ENCODE measurements at places on chromosomes 16 and 17.

DNA sequence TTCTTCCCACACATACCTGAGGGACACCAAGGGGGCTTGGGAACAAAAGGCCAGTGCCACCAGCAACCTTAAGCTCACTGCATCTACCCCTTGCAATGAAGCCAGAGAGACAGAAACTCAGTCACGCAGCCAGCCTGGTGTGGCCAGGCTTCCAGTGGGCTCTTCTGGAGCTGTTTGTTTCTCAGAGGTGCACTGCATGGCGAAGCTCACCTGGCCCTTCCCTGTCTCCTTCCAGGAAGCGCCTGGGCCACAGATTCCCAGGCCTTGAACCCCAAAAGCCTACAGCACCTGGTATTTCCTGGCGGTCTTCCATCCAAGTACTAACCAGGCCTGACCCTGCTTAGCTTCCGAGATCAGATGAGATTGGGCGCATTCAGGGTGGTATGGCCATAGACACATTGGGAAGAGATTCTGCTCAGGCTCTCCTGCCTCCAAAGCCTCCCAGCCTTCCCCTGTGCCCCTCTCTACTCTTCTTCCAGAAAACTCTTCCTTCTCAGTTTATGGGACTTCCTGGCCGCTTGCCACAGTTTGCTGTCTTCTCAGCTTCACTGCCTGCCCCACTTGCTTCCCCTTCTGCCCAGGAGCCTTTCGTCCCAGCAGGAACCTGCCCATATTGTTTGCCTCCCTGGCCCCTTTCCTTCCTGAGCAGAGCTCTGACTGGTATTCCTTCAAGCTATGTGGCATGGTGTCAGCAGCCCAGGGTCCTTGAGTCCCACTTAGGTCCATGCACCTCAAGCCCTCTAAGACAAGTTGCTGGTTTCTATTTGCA is 1.6 kb downstream of the CISD3 start:
- DNase-seq: no peak

- no peak for DNase-seq
Observed at GRCh38 chr17:46877466-46877865, 26.1 kb downstream of the WNT9B start.

DNA sequence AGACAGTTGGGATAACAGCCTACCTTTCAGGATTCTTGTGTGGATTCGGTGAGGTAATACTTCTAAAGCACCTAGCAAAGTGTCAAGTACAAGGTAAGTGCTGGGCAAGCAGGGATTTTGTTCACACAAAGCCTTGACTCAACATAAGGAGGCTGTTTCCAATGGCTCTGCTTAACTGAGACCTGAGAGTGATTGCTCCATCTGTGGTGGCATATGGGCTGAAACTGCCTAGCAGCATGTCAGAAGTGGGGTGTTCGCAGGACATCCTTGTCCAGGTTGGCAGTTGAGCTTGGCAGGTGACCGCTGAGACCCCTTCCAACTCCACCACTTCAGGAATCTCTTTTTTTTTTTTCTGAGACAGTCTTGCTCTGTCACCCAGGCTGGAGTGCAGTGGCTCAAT is 19.8 kb downstream of the IL4R start:
- no peak for DNase-seq

DNA sequence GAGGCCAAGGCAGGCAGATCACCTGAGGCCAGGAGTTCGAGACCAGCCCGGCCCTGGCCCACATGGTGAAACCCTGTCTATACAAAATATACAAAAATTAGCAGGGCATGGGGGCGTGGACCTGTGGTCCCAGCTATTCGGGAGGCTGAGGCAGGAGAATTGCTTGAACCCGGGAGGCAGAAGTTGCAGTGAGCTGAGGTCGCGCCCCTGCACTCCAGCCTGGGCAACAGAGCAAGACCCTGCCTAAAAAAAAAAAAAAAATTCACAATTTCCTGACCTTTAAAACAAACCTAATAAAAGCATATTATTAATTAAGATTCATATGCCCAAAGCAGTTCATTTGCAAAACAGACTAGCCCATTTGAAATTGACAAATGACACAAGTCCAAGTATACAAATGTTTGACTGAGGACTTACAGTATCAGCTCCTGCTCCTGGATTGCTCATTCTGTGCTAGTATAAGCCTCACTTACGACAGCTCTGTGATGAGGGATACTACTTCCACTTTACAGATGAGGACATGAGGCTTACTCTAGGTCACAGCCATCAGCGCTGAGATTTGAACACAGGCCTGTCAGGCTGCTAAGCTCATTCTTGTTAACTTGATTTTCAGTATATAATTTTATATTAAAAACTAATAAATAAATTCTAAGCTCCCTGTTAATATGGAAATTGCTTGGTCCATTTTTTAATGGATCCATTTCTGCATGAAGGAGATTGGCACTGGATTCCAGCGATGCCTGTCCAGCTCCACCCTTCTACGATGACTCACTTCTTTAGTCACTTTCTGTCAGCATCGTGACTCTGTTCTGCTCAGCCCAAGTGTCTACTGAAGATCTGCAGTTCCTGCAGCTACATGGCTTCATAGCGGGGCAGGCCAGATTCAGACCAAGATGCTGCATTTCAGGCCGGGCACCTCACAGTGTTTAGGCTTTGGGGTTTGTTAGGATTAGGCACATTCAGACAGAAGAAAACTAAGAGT is 88.2 kb downstream of the WDR59 start:
- peak; percentile 23 for DNase-seq

GRCh38 chr16:49836668-49837067 is 19.2 kb downstream of the ZNF423 start:
- no peak for DNase-seq

DNA sequence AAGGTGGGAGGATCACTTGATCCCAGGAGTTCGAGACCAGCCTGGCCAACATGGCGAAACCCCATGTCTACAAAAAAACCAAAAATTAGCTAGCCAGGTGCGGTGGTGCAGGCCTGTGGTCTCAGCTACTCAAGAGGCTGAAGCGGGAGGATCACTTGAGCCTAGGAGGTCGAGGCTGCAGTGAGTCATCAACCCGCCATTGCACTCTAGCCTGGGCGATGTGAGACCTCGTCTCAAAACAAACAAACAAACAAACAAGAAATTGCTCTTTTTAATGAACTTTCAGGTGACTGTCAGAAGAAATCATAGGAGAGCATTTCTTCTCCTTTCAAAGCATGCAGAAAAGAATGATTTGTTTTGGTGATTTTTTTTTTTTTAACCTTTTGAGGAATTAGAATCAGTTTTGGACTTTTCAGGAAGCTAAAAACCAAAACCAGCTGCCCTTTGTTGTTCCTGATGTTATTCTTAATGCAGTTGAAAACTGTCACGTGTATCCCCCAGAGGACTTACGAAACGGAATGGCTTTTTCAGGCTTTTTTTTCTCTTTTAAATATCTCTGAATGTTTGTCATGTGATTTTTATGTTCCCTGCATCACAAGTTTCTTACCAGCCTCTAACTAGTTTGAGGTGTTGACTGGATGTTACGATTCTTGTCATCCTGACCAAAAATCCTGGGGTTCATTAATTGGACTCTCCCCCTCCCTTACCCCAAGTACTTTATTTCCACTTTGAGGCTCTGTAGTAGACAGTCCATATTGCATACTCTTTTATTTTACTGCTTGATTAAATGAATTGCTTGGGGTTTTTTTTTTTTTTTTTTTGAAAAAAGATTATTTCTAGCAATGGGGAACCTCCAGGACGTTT is 34.1 kb downstream of the SNX29 start:
- DNase-seq: no peak

GRCh38 chr17:68182940-68183551 is 64.8 kb upstream of the AMZ2 start:
- DNase-seq: no peak

GRCh38 chr16:72884573-72884972 is 163.4 kb downstream of the ZFHX3 start:
- no peak for DNase-seq

GRCh38 chr17:2438823-2439222 is 38.0 kb upstream of the MNT start:
- no peak for DNase-seq

DNA sequence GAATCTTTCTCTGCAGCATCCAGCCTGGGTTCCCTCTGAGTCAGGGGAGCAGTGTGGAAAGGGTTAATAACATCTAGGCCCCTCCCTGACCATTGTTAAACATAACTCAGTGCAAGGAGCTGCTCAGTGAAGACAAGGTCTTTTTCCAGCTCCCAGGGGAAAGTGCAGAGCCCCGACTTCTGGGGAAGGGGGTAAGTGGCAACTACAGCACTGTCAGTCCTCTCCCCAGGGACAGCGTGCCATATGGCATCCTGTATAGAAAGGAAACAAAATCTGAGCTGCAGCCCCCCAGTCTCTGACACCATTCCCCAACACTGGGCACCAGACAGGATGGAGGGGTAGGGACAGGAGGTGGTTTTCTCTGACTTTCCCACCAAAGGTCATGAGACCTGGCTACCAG is 7.8 kb downstream of the MRPL27 start:
- no peak for DNase-seq

GRCh38 chr17:7240375-7240774 is 1.1 kb upstream of the PHF23 start:
- DNase-seq: no peak

- no peak for DNase-seq
Observed at GRCh38 chr16:62059527-62059926, 23.3 kb upstream of the CDH8 start.

DNA sequence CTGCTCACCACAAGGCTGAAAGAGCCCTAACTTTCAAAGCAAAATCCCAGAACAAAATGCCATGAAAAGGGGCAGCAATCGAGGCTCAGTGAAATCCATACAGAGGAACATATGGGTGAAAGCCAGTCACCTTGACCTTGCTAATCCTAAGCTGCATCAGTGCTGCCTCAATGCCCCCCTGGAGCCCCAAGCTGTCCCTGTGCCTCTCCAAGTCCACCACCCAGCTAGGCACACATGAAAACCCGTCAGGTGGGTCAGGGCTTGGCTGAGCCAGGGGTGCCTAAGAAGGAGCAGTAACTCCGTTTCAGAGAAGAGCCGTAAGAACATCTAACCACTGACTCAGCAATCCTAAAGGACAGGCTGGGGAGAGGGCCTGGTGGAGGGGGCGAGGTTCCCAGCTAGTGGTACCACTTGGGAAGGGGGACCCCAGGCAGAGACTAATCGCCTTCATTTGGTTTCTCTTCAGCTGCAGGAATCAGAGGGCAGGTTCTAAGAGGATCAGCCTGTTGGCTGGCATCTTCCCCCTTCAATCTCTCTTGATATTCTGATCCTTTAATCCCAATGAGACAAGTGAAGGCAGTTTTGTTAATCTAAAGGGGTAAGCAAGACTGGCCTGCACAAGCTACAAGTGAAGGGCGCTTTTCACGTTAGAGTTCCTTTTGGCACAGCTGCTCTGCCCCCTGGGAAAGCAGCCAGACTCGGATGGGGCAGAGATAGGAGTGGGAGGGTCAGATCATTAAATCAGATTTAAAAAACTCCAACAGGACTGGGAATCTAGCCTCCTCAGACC is 7.6 kb downstream of the PITPNA start:
- DNase-seq: peak; percentile 81

DNA sequence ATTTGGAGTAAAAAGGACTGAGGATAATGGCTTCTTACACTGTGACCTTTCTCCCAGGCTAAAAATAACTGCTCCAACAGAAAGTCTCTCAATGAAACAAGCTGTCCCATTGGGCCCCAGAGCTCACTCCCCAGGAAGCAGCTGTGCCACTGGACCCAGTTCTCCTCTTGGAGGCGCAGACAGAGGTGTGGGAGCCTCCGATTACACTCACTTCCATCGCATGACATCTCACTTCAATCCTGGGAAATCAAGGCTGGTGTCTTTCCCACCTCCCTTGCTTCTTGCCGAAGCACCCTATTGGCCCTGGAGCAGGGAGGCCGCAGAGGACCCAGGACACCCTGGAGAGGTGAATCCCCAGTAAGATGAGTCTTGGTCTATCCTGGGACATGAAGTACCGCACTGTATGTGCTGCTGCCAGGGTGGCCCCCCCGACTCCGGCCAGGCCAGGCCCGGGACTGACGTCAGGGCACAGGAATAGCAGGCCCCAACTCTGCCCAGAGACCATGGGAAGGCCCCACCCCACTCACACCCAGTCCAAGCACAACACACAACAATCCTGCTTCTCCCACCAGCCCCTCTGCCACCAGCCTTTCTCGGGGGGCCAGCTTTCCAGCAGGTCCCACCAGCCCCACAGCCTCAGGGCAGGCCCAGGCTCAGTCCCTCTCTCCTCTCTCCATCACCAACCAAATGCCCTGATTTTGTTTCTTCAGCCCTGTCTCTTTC is 29.5 kb downstream of the SRL start:
- DNase-seq: no peak

DNA sequence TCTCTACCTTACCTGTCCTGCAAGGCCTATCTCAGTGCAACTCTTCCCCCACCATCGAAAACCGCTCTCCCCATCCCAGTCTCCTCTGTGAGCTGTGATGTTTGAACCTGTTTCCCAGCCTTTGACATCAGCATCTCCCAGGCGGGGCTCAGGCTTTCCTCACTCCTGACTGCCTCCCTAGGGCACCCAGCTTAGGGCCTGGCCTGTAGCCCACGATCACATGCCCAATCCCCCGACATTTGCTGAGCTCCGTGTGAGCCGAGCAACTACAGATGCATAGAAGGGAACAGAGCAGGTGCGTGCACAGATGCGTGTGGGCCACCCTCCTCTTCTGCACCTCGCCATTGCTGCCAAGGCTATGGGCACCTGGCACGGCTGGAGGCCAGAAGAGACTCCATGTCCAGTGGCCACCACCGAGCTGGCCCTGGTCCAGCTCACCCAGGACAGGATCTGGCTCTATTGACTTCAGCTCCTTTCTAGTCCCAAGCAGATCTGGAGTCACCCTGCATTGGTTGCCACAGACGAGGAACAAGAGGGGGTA is 35.5 kb upstream of the CMIP start:
- no peak for DNase-seq

DNA sequence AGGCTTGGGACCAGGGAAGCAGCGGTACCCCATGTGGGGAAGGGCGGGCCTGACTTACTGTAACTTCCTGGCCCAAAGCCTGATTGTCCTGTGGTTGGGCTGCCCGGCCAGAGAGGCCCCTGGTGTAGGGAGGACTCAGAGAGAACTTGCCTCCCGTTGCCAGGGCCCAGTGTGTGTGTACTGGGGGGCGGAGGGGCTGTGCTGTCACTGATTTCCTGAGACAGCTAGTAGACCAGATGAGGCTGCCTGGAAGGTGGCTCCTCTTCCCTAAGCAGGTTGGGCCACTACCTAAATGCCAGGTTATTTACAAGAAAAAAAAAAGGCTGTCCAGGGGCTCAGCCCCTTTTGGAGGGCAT is 16.7 kb downstream of the SOCS3 start:
- no peak for DNase-seq

DNA sequence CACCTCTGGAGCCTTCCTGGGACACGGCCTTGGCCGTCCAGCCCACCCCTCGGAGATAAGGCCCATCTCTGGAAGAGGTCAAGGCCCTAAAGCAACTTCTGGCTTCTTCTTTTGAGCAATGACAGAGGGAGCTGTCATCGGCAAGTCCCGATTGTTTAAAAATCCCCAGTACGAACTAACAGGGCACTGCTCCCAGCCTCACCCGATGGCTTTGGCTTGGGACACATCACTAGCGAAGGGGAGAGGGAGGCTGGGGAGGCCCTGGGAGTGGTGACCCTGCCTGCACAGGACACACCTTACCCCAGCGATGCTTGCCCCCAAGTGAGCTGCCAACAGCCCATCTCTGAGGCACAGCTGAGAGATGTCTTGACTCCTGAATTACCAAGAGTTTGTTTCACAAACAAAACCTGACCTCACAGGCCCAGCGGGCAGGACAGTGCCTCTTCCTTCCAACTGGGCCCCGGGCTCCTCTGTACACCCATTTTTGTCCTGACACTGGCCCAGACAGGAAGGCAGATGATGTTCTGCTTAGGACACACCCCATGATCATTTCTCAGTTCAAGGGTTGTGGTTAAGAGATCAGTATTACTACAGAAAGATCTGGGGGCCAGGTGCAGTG is 4.8 kb downstream of the SYNGR2 start:
- no peak for DNase-seq

- DNase-seq: no peak
Observed at GRCh38 chr17:8175795-8176196, 384 bp downstream of the TMEM107 start.

Measured in retinal pigment epithelial cell (primary cell).